Thyroid gland (tissue), 4 donors: ENCODE measurements at places on chromosomes 5 and 9. TPM values are rescaled to one million over a fixed set of nuclear protein-coding genes. Genes with fewer than 3 reads are reported as not detected.
A peak's percentile ranks its signal among the peaks of the same experiment; 100 is the strongest.

Gene QRFP
- total RNA-seq = not detected

DNA sequence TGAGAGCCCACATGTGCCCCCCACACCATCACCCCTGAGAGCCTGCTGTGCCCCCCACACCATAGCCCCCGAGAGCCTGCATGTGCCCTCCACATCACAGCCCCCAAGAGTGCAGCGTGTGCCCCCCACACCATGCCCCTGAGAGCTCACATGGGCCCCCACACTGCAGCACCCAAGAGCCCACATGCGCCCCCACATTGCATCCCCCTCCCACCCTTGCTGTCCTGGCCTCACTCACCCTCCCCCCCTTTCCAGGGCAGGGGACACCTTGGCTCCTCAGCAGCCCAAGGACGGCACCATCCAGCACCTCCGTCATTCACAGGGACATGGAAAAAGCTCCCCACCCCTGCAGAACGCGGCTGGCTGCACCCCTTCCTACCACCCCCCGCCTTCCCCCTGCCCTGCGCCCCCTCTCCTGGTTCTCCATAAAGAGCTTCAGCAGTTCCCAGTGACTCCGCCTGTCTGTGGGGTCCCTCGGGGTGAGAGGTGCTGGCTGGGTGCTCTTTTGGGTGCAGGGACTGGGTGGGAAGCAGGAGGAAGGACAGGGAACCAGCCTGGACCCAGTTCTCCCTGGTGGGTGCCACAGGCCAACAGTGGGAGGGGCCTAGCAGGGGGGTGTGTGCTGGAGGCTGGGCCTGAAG lies 5.0 kb downstream of the LCN1 start:
- DNase-seq = no peak
- H3K27me3 ChIP-seq = no peaks in the 10 kb centered on the region
- H3K4me1 ChIP-seq = no peaks in the 10 kb centered on the region
- H3K27ac ChIP-seq = no peak overlapping the region

DNA sequence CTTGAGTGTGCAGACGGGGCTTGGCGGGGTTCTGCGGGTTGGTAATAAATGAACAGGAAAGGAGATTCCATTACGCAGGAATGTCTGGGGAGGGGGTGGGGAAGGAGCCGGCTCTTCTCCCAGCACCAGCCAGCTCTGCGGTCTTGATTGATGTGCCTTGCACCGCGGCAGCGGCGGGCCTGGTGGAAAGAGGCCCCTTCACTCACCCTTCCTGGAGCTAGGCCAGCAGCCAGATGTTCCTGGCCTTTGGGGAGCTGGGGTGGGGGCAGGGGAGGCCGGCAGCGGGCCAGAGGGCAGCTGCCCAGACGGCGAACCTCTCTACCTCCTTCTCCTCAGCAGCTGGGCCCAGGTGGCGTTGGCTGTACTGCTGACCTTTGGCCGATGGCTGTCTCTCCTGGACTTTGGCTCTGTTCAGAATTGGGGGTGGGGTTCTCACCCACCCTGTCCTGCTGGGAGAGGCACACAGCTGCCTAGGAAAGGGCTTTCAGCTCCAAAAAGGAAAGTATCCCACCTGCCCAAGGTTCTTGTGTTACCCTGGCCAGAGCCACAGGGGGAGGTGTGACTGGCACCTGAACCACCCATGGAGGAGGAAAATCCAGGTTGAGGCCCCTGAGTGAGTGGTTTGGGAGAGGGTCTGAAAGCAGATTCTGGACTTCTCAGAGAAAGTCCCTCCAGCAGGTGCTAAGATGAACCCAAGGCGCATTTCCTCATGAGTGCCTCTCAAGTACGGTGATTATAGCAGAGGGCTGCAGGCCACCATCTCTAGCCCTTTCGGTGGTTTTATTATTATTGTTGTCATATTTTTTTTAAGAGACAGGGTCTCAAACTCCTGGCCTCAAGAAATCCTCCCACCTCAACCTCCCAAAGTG lies 58.0 kb upstream of the SYNPO start:
- H3K27ac ChIP-seq = no peak overlapping the region
- H3K27me3 ChIP-seq = no peaks in the 10 kb centered on the region
- no peaks in the 10 kb centered on the region for H3K36me3 ChIP-seq
- peak; percentile 33 for DNase-seq

DNA sequence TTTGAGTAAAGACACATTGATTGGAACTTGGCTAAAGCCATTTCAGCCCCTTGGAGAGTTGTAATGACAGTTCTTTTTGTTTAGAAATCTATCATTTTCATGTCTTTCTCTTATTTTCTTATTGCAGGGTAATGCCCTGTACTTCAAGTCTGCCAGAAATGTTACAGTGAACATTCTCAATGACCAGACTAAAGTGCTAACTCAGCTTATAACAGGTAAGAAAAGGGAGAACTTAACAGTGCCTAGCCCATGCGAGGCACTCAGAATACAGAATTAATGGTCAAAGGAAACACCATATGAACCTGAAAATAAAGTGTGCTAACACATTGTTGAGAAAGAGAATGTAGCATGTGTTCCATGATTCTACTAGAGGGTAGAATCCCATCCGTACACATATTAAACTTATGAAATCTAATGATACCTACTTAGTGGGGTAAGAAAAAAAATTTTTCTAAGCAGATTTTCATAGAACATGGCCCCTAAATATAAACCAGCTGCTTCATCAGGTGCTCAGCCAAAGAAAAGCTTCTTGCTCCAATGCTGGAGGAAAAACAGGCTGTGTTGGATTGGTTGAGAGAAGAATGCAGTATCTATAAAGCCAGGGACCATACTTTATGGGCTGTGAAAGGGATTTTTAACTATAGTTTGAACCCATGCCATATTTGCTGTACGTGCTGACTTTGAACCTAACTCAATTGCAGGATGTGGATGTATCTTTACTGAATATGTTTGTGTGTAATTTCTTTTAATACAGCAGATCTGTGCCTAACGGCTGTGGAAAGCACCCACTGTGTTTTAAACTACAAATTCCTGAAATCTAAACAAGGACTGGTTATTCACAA lies 260.8 kb upstream of the PPP1R2B start:
- no peak overlapping the region for H3K27ac ChIP-seq
- H3K36me3 ChIP-seq = no peaks in the 10 kb centered on the region
- no peak for DNase-seq
- no peaks in the 10 kb centered on the region for H3K27me3 ChIP-seq
- no peak overlapping the region for H3K4me3 ChIP-seq

DNA sequence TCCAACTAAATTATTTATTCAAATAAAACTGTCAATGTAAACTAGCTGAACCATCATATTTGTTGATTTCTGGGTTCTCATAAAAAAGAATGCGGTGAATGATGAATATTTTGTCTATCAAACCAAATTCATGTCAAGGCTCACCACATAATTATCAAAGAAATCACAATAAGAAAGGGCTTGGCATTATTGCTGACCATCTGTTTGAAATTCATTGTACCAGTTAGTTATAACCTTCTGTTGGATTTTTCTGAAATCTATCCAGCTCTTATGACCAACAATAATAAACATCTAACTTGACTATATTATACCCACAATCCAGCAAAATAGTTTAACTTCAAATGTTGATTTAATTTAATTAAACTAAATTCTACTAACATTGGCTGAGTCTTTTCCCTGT lies 53.1 kb downstream of the GABRA1 start:
- DNase-seq = no peak
- no peaks in the 10 kb centered on the region for H3K4me1 ChIP-seq
- no peak overlapping the region for H3K27ac ChIP-seq
- no peaks in the 10 kb centered on the region for H3K36me3 ChIP-seq
- H3K4me3 ChIP-seq = no peak overlapping the region

Gene FCHO2
- total RNA-seq = 42.0 TPM

DNA sequence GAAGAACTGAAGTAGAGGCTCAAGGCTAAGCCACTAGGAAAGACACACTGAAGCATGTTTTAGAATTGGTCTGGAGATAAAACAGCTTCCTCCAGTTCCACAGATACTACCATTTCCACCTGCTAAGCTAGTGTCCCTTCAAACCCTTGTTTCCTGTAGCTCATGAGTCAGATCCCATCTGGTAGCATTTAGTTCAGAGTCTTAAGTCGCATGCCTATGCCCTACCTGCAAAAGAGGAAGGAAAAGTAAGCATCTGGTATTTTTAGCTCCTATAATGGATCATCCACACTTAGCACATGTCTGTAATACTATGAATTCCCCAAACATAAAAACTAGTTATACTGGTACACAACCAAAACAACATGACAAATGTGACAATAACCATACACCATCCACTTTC lies 92.1 kb downstream of the CDKN2A start:
- no peaks in the 10 kb centered on the region for H3K4me1 ChIP-seq
- no peak overlapping the region for H3K4me3 ChIP-seq
- no peak for DNase-seq
- H3K27me3 ChIP-seq = no peaks in the 10 kb centered on the region
- H3K27ac ChIP-seq = no peak overlapping the region

DNA sequence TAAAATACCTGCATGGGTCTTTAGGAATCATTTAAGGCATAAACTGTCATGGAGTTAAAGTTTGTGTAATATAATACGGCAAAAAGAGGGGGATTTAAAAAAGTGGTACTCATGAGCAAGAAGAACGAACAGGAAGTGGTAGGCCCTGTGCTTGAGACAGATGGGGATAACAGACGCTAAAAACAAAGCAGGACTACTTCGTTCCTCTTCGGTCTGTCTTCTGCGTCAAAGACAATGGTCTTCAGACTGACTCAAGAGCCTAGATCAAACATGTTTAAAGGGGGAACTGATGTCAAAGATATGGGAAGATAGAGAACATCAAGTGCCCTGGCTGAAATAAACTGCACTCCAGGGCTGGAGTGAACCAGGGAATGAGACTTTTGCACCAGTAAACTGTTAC lies 59.8 kb upstream of the RFX3 start:
- no peaks in the 10 kb centered on the region for H3K27me3 ChIP-seq
- no peak overlapping the region for H3K4me3 ChIP-seq
- H3K36me3 ChIP-seq = no peaks in the 10 kb centered on the region
- H3K4me1 ChIP-seq = no peaks in the 10 kb centered on the region

- H3K27me3 ChIP-seq = no peaks in the 10 kb centered on the region
- H3K27ac ChIP-seq = no peak overlapping the region
- H3K36me3 ChIP-seq = no peaks in the 10 kb centered on the region
- no peak for DNase-seq
- no peaks in the 10 kb centered on the region for H3K4me1 ChIP-seq
Measured at GRCh38 chr9:7376833-7377232, 422.7 kb downstream of the DMAC1 start.

Gene MPDZ
- total RNA-seq = 53.9 TPM

DNA sequence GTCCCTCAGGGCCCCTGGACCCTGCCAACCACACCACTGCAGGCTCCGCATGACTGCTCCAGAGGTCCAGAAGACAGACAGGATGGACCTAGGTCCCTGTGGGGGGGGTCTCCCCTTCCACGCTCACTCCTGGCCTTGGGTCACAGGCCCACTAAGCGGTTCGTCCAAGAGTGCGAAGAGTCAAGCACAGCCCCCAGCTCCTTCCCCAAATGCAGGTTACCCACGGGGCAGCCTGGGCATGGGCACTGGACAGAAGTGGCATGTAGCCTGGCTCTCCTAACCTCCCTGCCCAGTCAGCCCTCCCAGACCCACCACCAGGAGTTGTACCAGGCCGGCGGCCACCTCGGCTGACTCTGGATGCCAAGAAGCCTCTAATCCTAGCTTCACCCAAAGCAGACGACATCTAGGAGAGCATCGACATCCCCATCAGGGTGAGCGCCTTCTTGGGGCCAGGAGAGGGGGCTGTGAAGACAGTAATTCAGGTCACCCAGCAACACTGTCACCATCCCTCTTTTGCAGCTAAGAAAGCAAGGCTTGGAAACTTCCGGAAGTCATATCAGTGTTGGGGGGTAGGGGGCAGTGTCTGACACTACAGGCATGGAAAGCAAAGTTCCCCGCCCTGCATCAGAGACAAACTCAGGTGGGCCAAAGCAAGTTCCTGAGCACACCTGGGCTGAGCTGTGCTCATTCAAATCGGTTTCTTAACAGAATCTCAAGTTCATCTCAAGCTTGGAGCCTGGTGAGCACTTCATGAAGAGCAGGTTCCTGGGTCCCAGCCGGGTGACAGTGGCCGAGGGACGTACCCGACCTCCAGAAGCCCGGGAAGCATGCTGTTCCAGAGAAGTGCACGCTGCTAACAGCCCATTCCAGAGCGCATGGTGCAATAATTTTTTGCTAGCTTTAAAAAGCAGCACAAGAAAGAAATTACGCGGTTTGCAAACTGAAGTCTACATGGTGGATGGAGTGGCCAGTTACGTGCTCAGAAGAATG lies 68.7 kb downstream of the SEMA4D start:
- H3K27ac ChIP-seq = no peak overlapping the region
- no peaks in the 10 kb centered on the region for H3K27me3 ChIP-seq
- H3K36me3 ChIP-seq = no peaks in the 10 kb centered on the region
- H3K4me1 ChIP-seq = peaks cover 14% of the 10 kb centered on the region

- H3K27ac ChIP-seq = no peak overlapping the region
- H3K4me1 ChIP-seq = no peaks in the 10 kb centered on the region
- no peaks in the 10 kb centered on the region for H3K27me3 ChIP-seq
- peaks cover 23% of the 10 kb centered on the region for H3K36me3 ChIP-seq
- no peak for DNase-seq
- no peak overlapping the region for H3K4me3 ChIP-seq
Measured at GRCh38 chr5:150945486-150945885, 40.7 kb upstream of the ZNF300 start.

GRCh38 chr5:52469835-52470234 lies 317.9 kb upstream of the ITGA1 start:
- no peak overlapping the region for H3K27ac ChIP-seq
- no peaks in the 10 kb centered on the region for H3K4me1 ChIP-seq
- DNase-seq = no peak
- H3K4me3 ChIP-seq = no peak overlapping the region

DNA sequence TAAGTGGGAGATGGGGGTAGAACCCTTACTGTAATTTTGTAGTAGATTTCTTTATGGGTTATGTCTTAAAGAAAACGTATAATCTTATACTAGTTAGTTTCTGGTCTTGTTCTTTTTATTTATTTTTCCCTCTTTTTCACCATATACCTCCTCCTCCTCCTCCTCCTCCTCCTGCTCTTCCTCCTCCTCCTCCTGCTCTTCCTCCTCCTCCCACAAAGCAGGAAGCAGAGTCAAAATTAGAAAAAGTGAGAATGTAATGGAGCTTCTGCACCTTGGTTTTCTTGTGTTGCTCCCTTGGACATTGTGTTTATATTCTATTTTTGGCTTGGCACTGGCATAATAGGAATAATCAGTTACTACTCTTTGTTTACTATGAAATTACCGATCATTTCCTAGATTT lies 4.5 kb downstream of the MACIR start:
- no peak overlapping the region for H3K4me3 ChIP-seq
- no peaks in the 10 kb centered on the region for H3K27me3 ChIP-seq
- peaks cover 21% of the 10 kb centered on the region for H3K4me1 ChIP-seq
- no peaks in the 10 kb centered on the region for H3K36me3 ChIP-seq

DNA sequence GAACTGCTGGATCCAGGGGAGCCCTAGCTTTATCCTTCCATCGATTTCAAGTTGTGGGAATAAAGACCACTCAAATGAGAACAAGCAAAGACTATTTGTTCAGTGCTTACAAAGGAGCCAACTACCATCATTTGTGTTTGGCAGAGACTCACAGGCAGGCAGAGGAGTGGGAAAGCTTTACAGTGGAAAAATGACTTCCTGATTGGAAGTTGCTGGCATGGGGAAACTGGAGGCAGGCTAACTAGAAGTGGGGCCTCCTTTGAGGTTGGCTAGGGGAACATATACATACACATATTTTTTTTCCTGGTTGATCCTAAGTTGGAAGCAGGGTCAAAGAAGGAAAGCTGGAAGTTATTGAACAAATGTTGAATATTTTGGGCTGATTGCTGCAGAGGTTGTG lies 121.7 kb downstream of the ACTBL2 start:
- H3K4me1 ChIP-seq = no peaks in the 10 kb centered on the region
- no peak overlapping the region for H3K27ac ChIP-seq
- H3K27me3 ChIP-seq = no peaks in the 10 kb centered on the region
- DNase-seq = no peak
- H3K4me3 ChIP-seq = no peak overlapping the region
- H3K36me3 ChIP-seq = no peaks in the 10 kb centered on the region

Gene GLRA1
- total RNA-seq = not detected
